ENCODE measurements at places on chromosomes 2 and 18. TPM values are rescaled to one million over a fixed set of nuclear protein-coding genes. Genes with fewer than 3 reads are reported as not detected.

SLC5A7 gene
- total RNA-seq = not detected

SCG2 gene
- total RNA-seq = 0.48 TPM

PSMA8 gene
- not detected for total RNA-seq

SF3B1 gene
- total RNA-seq = 156 TPM

KCNF1 gene
- total RNA-seq = 1.0 TPM

LONRF2 gene
- total RNA-seq = not detected

CRYBA2 gene
- total RNA-seq = not detected

IL1R2 gene
- 3.8 TPM for total RNA-seq

AQP12A gene
- not detected for total RNA-seq

ZNF516 gene
- total RNA-seq = 32.7 TPM

DCDC2C gene
- total RNA-seq = not detected

CYP1B1 gene
- total RNA-seq = 36.3 TPM

DTNA gene
- not detected for total RNA-seq

POTEC gene
- total RNA-seq = not detected

MROH2A gene
- total RNA-seq = 2.9 TPM

CD28 gene
- not detected for total RNA-seq

ELOA2 gene
- total RNA-seq = not detected

INHA gene
- total RNA-seq = 9.1 TPM

SIX3 gene
- 1.4 TPM for total RNA-seq

EFEMP1 gene
- 86.3 TPM for total RNA-seq

IL1R1 gene
- 5.0 TPM for total RNA-seq

HAAO gene
- 0.73 TPM for total RNA-seq

SKA1 gene
- 18.3 TPM for total RNA-seq

GRB14 gene
- 3.4 TPM for total RNA-seq

CHRNG gene
- not detected for total RNA-seq

CHRNA1 gene
- not detected for total RNA-seq

IL36RN gene
- total RNA-seq = 1.0 TPM

DCC gene
- total RNA-seq = not detected

SNORC gene
- total RNA-seq = 20.0 TPM

TUBA4A gene
- 157 TPM for total RNA-seq

MSTN gene
- not detected for total RNA-seq

KCNK3 gene
- not detected for total RNA-seq

Measured in PC-9 (cell line).